ENCODE measurements at places on chromosomes 5 and 9. TPM values are rescaled to one million over a fixed set of nuclear protein-coding genes. Genes with fewer than 3 reads are reported as not detected.

Gene PCDHGA12
- 3.5 TPM for total RNA-seq

- no peaks in the 10 kb centered on the region for H3K36me3 ChIP-seq
- H3K27ac ChIP-seq, result no peak overlapping the region
- peaks cover 19% of the 10 kb centered on the region for H3K4me1 ChIP-seq
- peaks cover 10% of the 10 kb centered on the region for H3K27me3 ChIP-seq
These were observed 168.0 kb upstream of the IRX2 start for GRCh38 chr5:2919310-2920018.

Gene NOXA1
- total RNA-seq, result 0.59 TPM

GRCh38 chr9:34321451-34321850 lies 7.6 kb downstream of the KIF24 start:
- no peak overlapping the region for H3K27ac ChIP-seq
- no peaks in the 10 kb centered on the region for H3K27me3 ChIP-seq
- DNase-seq, result no peak
- no peak overlapping the region for H3K4me3 ChIP-seq

GRCh38 chr9:109478665-109479380 lies 19.3 kb downstream of the PTPN3 start:
- no peaks in the 10 kb centered on the region for H3K4me1 ChIP-seq
- H3K27ac ChIP-seq, result no peak overlapping the region
- DNase-seq, result no peak
- H3K36me3 ChIP-seq, result no peaks in the 10 kb centered on the region
- H3K4me3 ChIP-seq, result no peak overlapping the region

DNA sequence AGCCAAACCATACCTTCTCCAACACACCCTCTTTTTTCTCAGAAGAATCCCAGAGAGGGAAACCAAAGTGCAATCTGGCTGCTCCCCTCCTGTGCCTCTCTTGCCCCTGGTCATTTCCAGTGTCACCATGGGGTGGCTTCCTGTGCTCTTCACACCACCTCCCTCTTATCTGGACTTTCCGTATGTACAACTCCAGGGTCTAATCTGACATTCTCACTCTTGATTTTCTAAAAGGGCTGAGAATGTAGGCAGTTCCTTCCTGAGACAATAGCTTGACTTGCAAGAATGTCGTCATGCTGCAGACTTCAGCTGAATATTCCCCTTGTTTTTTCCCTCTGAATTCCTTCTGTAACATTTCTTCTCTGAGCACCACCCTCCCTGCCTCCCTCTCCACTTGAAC lies 110.2 kb downstream of the FBXL7 start:
- peak; percentile 36 for DNase-seq
- H3K27me3 ChIP-seq, result no peaks in the 10 kb centered on the region
- 0 out of 2 replicates have a peak overlapping the region, but pooled peaks have one; percentile 5 for H3K27ac ChIP-seq
- peaks cover 2% of the 10 kb centered on the region for H3K36me3 ChIP-seq
- no peak overlapping the region for H3K4me3 ChIP-seq

- H3K27ac ChIP-seq, result no peak overlapping the region
- no peaks in the 10 kb centered on the region for H3K36me3 ChIP-seq
- no peaks in the 10 kb centered on the region for H3K4me1 ChIP-seq
- peak; percentile 11 for DNase-seq
- H3K27me3 ChIP-seq, result no peaks in the 10 kb centered on the region
- no peak overlapping the region for H3K4me3 ChIP-seq
These were observed 97.4 kb upstream of the MAST4 start for GRCh38 chr5:66498791-66499207.

GRCh38 chr5:154276973-154277331 lies 86.4 kb downstream of the GALNT10 start:
- no peak overlapping the region for H3K4me3 ChIP-seq
- no peak for DNase-seq

- H3K4me1 ChIP-seq, result peaks cover 96% of the 10 kb centered on the region
- peak; percentile 73 for DNase-seq
- no peaks in the 10 kb centered on the region for H3K27me3 ChIP-seq
- peak overlapping the region; percentile 30 for H3K4me3 ChIP-seq
- H3K36me3 ChIP-seq, result no peaks in the 10 kb centered on the region
- H3K27ac ChIP-seq, result peak overlapping the region; percentile 83
These were observed 12.6 kb downstream of the PBX3 start for GRCh38 chr9:125759764-125760129.

Gene TAS2R1
- 0.31 TPM for total RNA-seq

Gene DNM1
- total RNA-seq, result 43.2 TPM

Gene PCDHGA1
- total RNA-seq, result 2.2 TPM

Gene DRD1
- total RNA-seq, result not detected

DNA sequence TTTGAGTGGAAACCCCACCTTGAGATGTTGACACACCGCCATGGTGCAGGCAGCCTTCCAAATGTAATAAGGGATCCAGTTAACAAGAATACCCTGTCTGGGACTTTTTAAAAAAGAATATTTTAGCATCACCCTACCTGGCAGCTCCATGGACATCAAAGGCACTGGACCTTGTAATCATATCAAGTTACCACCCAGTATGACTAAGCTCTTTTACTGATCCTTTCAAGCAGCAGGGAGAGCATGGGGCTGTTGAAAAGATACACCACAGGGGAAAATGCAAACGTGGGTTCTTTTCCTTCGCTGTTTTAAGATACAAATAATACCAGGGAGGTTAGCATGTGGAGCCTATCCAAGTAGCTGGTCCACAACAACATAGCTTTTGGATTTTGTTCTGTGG lies 211.2 kb downstream of the SAXO1 start:
- no peak overlapping the region for H3K27ac ChIP-seq
- peaks cover 3% of the 10 kb centered on the region for H3K4me1 ChIP-seq
- H3K27me3 ChIP-seq, result no peaks in the 10 kb centered on the region
- H3K36me3 ChIP-seq, result no peaks in the 10 kb centered on the region
- H3K4me3 ChIP-seq, result no peak overlapping the region

GRCh38 chr5:1538741-1539392 lies 15.1 kb upstream of the LPCAT1 start:
- H3K4me1 ChIP-seq, result no peaks in the 10 kb centered on the region
- DNase-seq, result no peak

Gene OR1J4
- not detected for total RNA-seq

GRCh38 chr5:41334758-41335157 lies 121.4 kb upstream of the C6 start:
- H3K4me1 ChIP-seq, result peaks cover 11% of the 10 kb centered on the region
- H3K36me3 ChIP-seq, result no peaks in the 10 kb centered on the region
- peak; percentile 16 for DNase-seq
- H3K4me3 ChIP-seq, result no peak overlapping the region
- H3K27me3 ChIP-seq, result no peaks in the 10 kb centered on the region

DNA sequence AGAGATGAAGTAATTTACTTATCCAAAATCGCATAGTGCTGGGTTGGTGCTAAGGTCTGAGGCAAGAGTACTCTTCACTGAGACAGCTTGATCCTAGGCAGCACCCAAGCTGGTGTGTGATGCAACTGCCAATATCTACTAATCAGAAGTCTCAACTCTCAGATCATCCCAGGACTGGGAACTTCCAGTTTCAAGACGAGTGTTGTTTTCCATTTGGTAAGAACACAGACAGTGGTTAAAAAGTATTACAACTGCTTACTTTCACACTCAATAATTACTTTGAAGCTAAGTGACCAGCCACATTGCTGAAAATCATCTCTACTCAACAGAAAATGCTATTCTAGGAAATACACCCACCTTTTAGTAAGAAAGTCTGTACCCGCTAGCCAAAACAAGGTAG lies 45.3 kb downstream of the FBXW11 start:
- H3K4me1 ChIP-seq, result peaks cover 50% of the 10 kb centered on the region
- no peaks in the 10 kb centered on the region for H3K27me3 ChIP-seq
- no peaks in the 10 kb centered on the region for H3K36me3 ChIP-seq
- H3K27ac ChIP-seq, result peak overlapping the region; percentile 23

Gene PCDHGA7
- 4.4 TPM for total RNA-seq

DNA sequence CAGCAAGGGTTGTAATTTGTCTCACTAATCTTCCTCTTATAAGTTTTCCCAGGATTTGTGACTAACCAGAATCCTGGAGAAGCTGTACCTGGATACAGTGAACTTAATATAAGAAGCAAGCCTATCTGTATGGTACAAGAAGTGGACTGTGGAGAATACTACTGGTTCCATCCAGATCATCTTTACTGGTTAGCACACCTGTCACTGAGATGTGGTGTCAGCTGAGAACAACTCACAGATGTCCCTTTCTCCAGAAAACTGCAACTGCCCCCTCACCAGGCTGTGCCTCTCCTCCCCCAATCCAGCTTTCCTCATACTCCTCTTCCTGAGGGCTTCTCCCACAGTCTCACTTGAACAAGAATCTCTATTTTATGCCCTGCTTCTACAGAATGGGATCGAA lies 4.9 kb downstream of the FBXO10 start:
- H3K27ac ChIP-seq, result no peak overlapping the region
- no peaks in the 10 kb centered on the region for H3K36me3 ChIP-seq
- peaks cover 18% of the 10 kb centered on the region for H3K4me1 ChIP-seq

Gene PPIC
- total RNA-seq, result 21.3 TPM

- no peak overlapping the region for H3K27ac ChIP-seq
- H3K4me3 ChIP-seq, result no peak overlapping the region
- DNase-seq, result no peak
- H3K4me1 ChIP-seq, result peaks cover 7% of the 10 kb centered on the region
- H3K36me3 ChIP-seq, result no peaks in the 10 kb centered on the region
These were observed 6.8 kb upstream of the FST start for GRCh38 chr5:53473633-53474032.

- H3K4me3 ChIP-seq, result no peak overlapping the region
- no peaks in the 10 kb centered on the region for H3K27me3 ChIP-seq
- no peak for DNase-seq
These were observed 19.9 kb downstream of the PAIP1 start for GRCh38 chr5:43536972-43537371.

GRCh38 chr5:116554764-116555163 lies 19.9 kb downstream of the SEMA6A start:
- DNase-seq, result no peak
- peaks cover 90% of the 10 kb centered on the region for H3K4me1 ChIP-seq

- no peaks in the 10 kb centered on the region for H3K36me3 ChIP-seq
- peaks cover 6% of the 10 kb centered on the region for H3K4me1 ChIP-seq
- no peak overlapping the region for H3K27ac ChIP-seq
These were observed 45.1 kb downstream of the KIAA1958 start for GRCh38 chr9:112531666-112532282.

DNA sequence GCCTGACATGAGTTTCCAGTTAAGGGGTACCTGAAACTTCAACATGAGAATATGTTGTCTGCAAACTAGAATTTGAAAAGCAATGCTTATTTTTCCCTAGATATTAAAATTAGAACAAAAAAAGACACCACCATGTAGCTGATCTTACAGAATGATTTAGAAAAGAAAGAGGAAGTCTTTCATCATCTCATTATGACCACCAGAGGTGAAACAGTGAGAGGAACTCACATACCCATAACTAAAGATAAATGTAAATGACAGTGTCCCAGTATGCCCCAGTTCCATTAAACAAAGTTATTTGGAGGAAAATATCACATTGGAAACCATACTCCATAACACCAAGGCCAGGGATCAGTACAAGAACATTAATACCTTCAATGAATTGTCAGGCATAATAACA lies 6.9 kb downstream of the TAF7 start:
- DNase-seq, result no peak
- peaks cover 5% of the 10 kb centered on the region for H3K36me3 ChIP-seq
- no peak overlapping the region for H3K4me3 ChIP-seq
- H3K4me1 ChIP-seq, result peaks cover 7% of the 10 kb centered on the region

- no peak overlapping the region for H3K4me3 ChIP-seq
- no peak overlapping the region for H3K27ac ChIP-seq
- no peaks in the 10 kb centered on the region for H3K36me3 ChIP-seq
- no peak for DNase-seq
- no peaks in the 10 kb centered on the region for H3K4me1 ChIP-seq
These were observed 38.2 kb downstream of the FBXW2 start for GRCh38 chr9:120755044-120755443.

Gene FOXD4
- 0.31 TPM for total RNA-seq

GRCh38 chr5:33088176-33088575 lies 352.6 kb upstream of the TARS1 start:
- H3K27ac ChIP-seq, result no peak overlapping the region
- no peaks in the 10 kb centered on the region for H3K4me1 ChIP-seq
- no peak overlapping the region for H3K4me3 ChIP-seq
- DNase-seq, result no peak
- no peaks in the 10 kb centered on the region for H3K27me3 ChIP-seq

DNA sequence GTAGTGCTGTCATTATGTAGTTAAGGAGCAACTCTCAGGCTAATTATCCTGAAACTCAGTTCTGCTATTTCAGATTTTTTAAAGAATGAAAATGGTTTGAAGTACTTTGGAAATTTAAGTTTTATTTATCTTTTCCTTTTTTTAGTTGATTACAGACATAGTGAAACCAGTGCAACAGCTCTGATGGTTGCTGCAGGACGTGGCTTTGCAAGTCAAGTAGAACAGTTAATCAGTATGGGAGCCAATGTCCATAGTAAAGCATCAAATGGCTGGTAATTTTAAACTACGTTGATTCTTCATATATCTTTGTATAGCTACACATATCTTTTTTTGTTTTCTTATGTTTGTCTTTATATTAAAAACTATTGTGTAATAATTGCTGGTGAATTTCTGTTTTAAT lies 34.9 kb downstream of the YTHDC2 start:
- peaks cover 9% of the 10 kb centered on the region for H3K36me3 ChIP-seq
- no peak for DNase-seq
- no peak overlapping the region for H3K27ac ChIP-seq
- no peaks in the 10 kb centered on the region for H3K27me3 ChIP-seq

Gene AK8
- 0.14 TPM for total RNA-seq

- no peak overlapping the region for H3K4me3 ChIP-seq
- H3K27me3 ChIP-seq, result no peaks in the 10 kb centered on the region
- no peak for DNase-seq
These were observed 163.8 kb downstream of the TSSK1B start for GRCh38 chr5:113271015-113271414.

GRCh38 chr5:33692980-33693379 lies 198.8 kb downstream of the ADAMTS12 start:
- no peaks in the 10 kb centered on the region for H3K27me3 ChIP-seq
- H3K27ac ChIP-seq, result no peak overlapping the region
- no peak overlapping the region for H3K4me3 ChIP-seq
- no peak for DNase-seq
- peaks cover 2% of the 10 kb centered on the region for H3K4me1 ChIP-seq

Gene UAP1L1
- 5.5 TPM for total RNA-seq

Gene CTXN3
- not detected for total RNA-seq

GRCh38 chr9:131395157-131396098 lies 1.5 kb downstream of the PRRC2B start:
- peak overlapping the region; percentile 89 for H3K4me3 ChIP-seq
- H3K4me1 ChIP-seq, result peaks cover 61% of the 10 kb centered on the region
- DNase-seq, result peak; percentile 81
- peak overlapping the region; percentile 98 for H3K27ac ChIP-seq
- H3K36me3 ChIP-seq, result no peaks in the 10 kb centered on the region

DNA sequence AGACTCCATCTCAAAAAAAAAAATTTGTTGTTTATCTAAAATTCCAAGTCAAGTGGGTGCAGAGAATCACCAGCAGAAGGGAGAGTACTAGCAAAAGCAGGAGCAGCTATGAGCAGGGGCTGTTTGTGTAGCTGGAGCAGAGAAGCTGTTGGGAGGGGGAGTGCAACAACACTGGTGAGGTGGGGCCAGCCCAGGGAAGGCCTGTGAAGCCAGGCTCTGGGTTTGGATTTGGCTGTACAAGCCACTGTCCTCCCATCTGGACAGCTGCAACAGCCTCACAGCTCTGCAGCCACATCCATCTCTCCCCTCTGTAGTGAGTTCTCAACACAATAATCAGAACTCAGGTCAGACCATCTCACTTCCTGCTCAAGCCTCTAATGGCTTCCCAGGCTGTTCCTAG lies 59.4 kb downstream of the TMOD1 start:
- no peaks in the 10 kb centered on the region for H3K27me3 ChIP-seq
- no peak overlapping the region for H3K27ac ChIP-seq
- peaks cover 18% of the 10 kb centered on the region for H3K4me1 ChIP-seq
- H3K36me3 ChIP-seq, result no peaks in the 10 kb centered on the region
- no peak for DNase-seq

GRCh38 chr5:56088431-56088949 lies 93.7 kb upstream of the IL6ST start:
- no peak for DNase-seq
- no peaks in the 10 kb centered on the region for H3K36me3 ChIP-seq
- H3K4me1 ChIP-seq, result peaks cover 12% of the 10 kb centered on the region
- H3K4me3 ChIP-seq, result no peak overlapping the region

All from GM23338 (cell line).